H4 (cell line): ENCODE measurements at places on chromosomes 3 and 15. TPM values are rescaled to one million over a fixed set of nuclear protein-coding genes. Genes with fewer than 3 reads are reported as not detected.

GRCh38 chr3:5012367-5012766 lies 33.1 kb downstream of the BHLHE40 start:
- DNase-seq, result no peak

GRCh38 chr15:98755138-98755537 lies 106.8 kb downstream of the IGF1R start:
- DNase-seq, result no peak

- no peak for DNase-seq
Measured at GRCh38 chr15:78071383-78071782, 6.1 kb downstream of the TBC1D2B start.

The ACSBG1 gene
- 1.0 and 1.4 TPM in 2 replicates for total RNA-seq

The PAK6 gene
- total RNA-seq, result 2.4 TPM in 1 of 2 replicates, not detected in the other
